CD4-positive, alpha-beta T cell (primary cell): ENCODE measurements at places on chromosomes 7 and 10.
A peak's percentile ranks its signal among the peaks of the same experiment; 100 is the strongest.

DNA sequence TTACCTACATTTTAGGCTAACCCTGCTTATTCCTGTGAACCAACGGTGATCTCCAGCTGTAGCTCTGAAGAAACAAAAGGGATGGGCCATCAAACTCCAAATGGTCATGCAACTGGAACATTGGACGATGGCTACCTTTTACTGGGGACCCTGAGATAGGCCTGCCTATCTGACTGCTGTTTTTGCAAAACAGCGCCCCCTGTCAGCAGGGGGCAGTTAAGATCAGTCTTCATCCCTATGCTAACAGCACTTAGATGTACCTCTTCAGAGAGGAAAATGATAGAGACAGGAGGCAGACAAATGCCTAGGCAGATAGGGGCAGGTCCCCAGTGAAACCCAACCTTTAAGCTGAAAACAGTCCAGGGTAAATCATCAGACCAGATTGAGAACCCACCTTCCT, 1085.4 kb upstream of the SORCS1 start:
- DNase-seq = no peak

DNA sequence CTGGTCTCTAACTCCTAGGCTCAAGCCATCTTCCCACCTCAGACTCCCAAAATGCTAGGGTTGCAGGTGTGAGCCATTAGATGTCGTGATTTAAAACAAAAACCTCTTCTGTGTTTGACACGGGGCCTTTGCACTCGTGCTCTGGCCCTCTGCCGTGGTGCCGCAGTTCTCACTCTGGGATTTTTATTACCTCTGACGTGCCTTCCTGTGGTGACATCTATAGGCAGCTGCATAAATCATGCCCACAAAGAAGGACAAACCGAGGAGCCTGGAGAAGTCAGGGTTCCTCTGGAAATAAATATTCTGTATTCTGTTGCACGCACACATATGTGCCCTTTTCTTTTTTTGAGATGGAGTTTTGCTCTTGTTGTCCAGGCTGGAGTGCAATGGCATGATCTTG, 25.9 kb upstream of the OCM start:
- DNase-seq = no peak

DNA sequence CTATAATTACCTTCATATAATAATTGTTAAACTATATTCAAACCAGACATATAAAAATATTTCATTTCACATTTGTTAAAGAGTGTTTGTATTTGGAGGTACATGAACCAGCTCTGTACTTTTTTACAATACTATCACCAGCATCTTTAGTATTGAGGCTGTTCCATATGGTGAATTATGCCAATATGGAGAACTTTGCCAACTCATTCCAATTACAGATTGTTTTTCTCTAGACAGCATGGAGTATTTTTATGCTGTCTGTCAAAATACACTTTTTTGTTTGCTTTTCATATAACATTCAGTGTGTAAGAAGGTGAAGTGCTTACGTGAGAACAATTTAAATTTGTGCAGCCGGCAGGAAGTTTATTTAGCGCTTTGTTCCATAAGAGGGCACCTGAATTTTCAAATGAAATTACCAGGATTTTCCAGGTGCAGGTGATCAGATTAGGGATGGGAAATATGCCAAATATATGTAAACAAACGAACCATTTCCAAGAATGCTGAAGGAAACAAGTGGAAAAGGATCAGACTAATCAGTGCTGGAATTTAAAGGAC, 54.9 kb downstream of the SEMA3E start:
- no peak for DNase-seq

DNA sequence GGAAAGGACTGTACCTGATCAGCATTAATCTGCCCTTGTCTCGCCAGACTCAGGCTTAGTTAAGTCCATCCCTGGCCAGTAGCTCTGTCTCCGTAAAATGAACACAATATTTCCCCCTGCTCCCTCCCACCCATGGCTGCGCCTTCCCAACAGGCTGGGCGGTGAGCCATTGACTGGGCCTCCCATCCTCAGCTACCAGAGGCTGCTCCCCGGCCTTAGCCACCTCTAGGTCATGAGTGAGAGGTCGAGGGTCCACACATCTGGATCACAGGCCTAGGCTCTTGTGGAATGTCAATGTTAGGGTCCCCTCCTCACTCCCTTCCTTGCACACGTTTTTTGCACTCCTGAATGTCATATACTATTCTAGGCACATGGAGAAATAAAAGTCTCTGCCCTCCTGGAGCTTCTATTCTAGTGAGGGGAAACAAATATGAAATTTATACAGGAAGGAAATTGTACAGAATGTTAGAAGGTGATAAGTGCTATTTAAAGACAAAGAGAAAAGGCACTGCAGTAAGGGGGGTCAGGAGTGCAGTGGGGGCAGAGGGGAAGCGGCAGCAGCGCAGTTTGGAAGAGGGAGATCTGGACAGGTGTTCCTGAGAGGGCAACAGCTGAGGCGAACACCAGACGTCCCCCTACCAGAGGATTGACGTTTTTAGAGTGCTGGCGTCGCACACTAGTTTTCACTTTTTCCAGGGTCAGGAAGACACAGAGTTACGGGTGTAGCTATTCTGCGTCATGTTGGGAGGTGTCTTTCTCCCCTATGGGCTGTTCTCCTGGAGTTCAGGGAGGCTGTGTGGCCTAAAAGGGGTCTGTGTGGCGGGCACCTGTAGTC, 17.2 kb upstream of the EIF5AL1 start:
- no peak for DNase-seq

GRCh38 chr10:621981-622740, 67.3 kb downstream of the DIP2C start:
- DNase-seq = no peak

DNA sequence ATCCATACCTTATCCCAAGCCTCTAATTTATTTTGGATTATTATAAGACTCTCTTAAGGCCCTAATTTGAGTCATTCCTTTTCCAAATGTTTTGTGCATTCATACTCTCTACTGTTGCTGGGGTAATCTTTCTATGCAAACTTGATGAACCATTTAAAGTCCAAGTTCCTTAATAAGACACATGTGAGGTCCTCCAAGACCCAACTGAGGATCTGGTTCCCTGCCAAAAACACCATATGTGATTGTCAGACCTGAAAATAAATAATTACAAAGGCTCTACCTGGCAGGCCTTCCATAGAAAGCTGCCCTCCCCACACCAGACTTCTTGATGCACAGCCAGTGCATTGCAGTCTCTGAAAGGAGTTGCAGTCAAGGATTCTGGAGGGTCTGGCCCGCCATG, 257.9 kb upstream of the AKR1E2 start:
- no peak for DNase-seq

DNA sequence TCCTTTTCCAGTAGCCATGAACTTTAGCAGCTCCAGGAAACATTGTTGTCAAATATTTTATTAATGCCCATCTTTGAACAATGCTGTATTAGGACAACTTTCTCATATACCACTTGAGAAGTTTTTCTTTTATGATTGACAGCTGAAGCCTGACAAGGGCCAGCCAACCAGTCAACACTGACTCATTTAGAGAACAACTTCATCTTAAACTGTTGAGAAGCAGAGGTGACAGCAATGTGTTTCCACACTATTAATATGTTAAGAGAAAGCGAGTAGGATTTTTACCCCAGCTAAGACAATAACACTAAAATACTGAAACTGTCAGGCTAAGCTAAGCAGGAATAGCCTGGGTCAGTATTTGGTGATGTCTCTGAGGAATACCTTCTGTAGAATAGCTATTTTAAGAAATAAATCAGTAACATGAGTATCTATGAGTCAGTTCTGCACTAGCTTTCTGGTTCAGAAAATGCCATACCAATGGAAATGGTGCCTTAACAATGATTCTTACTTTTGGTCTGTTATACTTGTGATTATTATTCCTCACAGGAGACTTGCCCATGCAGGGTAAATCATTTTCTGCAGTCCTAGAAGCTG, 168.8 kb upstream of the POT1 start:
- DNase-seq = no peak

DNA sequence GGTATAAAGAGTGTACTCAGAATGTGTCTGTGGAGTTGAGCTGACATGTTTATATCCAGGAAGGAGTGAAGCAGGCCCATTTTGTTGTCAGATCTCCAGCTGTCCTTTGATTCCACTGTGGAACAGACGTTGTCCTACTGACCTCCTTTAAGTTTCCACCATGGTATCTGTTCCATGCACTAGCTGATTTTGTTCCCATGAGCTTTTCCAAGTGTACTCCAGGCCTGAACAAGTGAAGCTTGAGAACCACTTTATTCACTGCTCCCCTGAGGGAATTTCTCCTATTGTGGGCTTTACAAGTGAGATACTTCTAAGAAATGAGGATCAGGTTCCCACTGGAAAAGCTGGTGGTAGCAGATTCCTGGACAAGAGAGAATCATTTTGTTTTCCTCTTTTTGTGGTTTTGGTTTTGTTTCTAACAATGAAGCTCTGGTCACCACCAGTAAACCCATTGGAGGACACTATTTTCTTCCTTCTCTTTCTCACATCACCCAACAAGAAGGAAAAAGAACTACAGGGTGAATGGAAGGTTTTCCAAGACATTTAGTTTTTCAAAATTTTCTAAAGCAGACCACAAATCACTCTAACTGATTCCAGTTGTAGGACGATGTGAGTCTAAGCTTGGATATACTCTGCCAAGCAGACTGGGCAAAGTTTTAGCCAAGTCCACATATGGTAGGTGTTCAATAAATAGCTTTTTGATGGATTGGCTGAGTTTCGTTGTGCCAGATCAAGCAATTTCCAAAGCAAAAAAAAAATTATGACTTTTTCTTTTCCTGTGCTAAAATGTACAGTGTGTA, 144.2 kb downstream of the JCAD start:
- DNase-seq = no peak

DNA sequence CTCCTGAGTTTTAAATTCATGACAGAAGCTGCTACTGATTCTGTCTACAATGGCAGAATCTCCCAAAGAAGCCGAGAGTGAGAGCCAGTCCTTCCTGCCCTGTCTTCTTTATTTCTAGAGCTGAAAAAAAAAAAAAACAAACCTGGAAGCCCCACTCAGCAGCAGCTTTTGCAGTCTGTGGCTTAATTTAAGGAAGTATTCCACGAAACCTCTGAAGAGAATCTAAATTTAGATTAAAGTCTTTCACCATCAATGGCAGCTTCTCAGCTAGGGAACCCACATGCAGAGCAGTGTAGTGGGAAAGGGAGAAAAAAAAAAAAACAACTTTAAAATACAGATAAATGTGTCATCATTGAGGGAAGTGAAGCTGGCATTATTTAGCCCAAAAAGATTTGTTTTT, 23.4 kb downstream of the SMURF1 start:
- DNase-seq = no peak

- peak; percentile 62 for DNase-seq
Observed at GRCh38 chr7:150368884-150369747, 494 bp downstream of the REPIN1 start.

- DNase-seq = no peak
Observed at GRCh38 chr10:103783681-103784080, 71.7 kb downstream of the SH3PXD2A start.

DNA sequence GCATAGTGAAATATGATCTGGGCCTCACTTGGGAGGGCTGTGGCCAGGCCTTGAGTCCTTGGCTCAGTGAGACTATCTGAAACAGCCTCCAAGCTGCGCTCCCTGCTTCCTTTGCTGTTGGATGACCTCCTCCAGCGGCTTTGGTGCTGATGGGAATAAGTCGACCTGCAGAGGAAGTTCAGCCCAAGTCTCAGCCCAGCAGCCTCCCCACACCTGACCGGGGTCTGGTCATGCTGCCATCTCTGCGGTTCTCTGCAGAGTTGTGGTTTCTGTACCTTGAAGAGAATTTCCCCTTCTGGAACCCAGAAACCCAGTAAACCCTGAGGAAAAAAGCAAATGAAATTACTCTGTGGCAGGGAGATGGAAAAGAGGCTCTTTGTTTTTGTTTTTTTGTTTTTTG, 4.6 kb upstream of the RBAK start:
- no peak for DNase-seq

DNA sequence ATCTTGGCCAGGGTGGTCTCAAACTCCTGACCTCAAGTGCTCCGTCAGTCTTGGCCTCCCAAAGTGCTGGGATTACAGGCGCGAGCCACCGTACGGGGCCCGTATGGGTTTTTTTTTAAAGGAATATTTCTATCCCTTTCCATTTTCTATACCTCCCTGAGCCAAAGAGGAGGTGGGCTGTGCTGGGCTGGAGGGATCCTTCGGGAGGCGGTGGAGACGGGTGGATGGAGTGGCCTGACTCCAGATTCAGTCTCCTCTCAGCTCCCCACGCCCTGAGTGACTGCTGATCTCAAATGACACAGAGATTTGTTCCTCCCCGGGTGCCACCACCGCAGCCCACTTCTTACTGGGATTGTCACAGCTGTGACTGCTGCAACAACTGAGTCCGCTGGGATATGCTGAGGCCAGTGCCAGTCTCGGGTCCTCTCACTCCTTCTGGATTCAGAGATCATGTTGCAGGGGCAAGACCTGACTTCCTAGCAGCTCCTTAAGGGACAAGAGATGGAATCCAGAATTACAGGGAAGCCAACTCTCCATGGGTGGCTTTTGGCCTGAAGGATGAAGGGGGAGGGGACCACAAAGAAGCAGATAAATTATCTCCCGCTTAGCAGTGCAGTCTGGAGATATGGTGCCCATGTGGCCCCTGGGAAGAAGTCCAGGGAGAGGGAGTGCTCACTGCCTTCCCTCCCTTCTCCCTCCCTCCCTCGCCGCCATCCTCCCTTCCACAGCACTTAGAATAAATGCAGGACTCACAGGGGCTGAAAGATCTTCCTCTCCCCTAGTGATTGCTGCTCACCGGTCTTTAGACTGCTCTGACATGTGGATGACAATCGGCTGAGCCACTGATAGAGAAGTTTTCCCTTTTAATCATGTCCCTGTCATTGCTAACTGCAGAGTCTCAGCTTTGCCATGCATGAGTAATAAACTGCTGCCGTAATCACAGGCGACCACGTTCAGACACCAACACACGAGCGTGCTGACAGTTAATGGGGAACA, 14.3 kb downstream of the GALNT17 start:
- no peak for DNase-seq

DNA sequence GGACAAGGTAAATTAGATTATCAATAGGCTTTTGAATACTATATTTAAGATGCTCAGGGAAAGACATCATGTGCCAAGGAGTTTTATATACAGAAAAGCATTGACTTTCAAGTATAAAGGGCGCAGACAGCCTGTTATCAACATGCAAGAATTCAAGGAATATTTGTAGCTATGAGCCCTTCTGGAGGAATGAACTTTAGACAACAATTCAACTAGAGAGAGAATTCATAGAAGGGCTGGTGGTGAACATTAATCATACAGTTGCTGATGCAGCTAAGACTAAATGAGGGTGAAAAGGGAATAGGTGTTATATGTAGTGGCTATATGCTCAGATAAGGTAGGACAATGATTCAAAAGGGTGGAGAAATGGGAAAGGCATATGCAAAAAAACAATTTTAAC, 41.2 kb downstream of the AOAH start:
- no peak for DNase-seq

DNA sequence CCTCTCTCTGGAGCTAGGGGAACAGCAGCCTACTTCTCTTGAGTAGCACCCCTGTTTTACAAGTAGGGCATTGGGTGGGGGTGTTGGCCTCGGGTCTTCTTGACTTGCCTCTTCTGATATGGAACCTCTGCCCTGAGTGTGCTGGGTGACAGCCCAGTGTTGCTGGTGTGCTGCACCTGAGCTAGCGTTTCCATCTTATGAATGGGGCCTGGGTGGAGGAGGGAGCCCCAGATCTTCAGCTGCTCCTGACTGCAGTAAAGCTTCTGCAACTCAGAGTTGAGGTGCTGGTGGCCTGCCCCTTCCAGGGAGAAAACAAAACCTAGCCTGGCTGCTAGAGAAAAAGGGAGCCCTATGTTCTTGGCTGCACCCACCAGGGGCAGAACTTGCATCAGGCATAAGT, 202.5 kb upstream of the SHH start:
- DNase-seq = no peak

- no peak for DNase-seq
Observed at GRCh38 chr10:105691811-105692210, 1050.7 kb downstream of the SORCS3 start.
